ENCODE measurements at places on chromosomes 7 and 10.
A peak's percentile ranks its signal among the peaks of the same experiment; 100 is the strongest.

DNA sequence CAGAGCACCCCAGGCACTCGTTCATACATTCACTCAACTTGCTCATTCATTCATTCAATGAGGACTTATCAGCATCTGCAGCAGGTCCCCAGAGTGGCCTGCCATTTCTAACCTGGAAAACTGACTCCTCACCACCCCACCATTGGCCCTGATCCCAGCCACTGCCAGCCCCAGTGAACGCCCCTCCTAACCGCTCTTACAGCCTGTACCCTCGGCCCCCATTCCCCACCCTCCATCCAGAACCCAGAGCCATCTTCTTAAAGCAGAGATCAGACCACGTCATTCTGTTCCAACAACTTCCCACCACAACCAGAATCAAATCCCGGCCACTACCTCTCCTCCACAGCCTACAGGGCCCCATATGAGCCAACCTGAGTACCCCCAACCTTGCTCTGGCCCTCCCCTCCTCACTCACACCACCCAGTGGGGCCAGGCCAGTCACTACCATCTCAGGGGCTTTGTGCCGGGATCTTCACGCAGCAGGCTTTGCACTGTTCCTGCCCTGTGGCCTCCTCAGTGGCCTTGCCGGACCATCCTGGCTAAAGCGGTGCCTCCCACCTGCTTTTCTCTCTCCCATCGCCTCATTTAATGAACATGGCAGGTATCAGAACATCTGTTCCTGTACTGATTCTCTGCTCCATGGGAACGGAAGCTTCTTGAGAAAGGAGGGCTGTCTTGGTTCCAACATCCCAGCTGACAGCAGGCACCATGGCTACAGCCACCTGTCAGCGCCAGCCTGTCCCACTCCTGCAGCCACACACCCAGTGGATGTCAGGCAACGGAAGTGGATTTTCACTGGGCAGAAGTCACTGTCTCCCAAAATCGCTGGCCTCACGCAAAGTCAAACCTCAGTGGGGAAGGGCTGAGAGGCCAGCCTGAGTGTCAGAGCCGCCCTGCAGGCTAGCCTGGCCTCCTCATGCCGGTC is 45.4 kb downstream of the FAM53B start:
- no peak for DNase-seq

- peak; percentile 54 for DNase-seq
These were observed 140.3 kb upstream of the PFKP start for GRCh38 chr10:2926918-2927660.

DNA sequence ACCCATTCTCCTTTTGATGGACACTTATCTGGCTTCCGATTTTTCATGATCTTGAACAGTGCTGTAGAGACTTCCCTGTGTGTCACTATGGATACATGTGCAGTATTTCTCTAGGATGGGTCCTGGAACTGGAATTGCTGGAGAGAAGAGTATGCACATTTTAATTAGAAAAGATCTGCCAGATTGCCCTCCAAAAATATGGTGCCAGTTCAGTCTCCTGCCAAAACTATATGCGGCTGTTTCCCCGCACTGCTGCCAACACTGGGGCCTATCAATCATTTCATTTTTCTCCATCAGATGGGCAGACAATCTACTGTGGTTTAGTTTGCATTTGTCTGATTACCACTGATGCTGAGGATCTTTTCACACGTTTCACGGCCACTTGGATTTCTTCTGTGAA is 105.0 kb downstream of the SH2D4B start:
- no peak for DNase-seq

- DNase-seq, result no peak
These were observed 12.9 kb downstream of the HSPB1 start for GRCh38 chr7:76315364-76315763.

DNA sequence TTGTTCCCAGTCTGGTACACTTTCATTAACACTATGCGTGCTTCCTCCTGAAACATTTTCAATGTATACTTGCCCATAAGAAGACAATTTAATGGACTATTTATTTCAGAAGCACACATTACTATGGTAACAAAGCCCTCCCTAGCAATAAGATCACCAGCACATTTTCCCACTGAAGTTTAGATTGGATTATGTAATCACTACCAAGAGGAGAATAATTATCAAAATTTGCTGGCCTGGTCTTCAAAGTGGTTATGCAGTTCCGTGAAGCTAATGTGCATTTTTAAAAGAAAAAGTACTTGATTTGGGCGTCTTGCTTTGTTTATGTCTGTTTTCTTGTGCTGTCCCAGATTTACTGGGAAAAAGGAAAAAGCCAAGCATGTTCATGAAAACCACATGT is 61.9 kb downstream of the AP3M1 start:
- no peak for DNase-seq

- DNase-seq, result peak; percentile 42
These were observed 4.6 kb upstream of the CFAP46 start for GRCh38 chr10:132946806-132947546.

- peak; percentile 51 for DNase-seq
These were observed 1.3 kb downstream of the ADAM22 start for GRCh38 chr7:87935384-87935706.
